ENCODE measurements at places on chromosomes 6 and 20.

- no peak for DNase-seq
Observed at GRCh38 chr20:51004781-51005180, 18.1 kb downstream of the KCNG1 start.

DNA sequence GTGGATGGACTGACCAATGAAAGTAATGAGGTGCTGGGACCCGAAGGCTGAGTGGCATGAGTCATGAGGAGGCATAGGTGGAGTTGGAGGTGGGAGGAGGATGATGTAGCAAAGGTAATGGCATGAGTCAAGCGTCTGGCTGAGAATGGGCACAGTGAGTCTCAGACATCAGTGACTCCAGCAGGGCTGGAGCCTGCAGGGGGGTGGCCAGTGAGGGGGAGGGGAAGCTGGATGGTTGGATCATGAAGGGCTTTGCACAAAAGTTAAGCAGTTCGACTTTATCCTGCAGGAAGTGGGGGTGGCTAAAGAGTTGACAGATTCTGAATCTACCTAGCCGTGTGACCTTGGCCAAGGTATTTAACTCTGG, 99.0 kb upstream of the IYD start:
- DNase-seq, result no peak

DNA sequence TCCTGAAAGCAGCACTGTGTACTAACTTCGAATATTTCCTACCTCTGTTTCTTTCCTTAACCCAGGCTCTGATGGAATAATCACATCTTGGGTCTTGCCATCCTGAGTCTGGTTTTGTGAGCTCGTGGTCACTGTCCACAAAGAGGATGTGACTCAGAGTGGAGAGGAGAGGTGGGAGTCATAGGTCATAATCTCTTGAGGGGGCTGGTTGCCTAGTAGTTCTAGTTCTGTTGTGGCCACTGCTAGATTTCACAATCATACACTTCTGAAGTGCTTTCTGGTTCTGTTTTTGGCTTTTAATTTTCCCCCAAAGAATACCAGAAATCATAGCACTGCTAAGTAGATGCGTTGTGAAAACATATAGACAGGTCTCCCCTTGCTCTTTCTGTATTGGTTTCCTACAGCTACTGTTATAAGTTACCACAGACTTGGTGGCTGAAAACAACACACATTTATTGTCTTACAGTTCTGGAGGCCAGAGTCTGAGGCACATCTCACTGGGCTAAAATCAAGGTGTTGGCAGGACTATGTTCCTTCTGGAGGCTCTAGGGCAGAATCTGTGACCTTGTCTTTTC, 102.8 kb downstream of the NRSN1 start:
- no peak for DNase-seq

DNA sequence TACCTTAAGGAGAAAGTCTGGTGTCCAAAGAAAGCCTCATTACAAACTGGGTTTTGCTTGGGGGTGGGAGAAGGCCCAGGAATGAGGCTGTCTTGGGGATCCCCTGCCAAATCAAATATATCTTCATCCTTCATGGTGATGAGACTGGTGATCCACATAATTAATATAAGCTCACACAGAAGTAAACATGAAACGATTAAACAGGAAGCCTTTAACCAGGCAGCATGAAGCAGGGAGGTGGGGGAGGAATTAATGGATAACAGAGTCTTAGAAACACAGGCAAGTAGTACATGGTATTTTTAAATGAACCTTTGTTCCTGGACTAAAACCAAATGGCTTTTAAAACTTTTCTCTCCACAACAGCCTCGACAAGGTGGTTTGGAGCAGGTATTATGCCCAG, 437.5 kb downstream of the TFAP2A start:
- DNase-seq, result no peak

DNA sequence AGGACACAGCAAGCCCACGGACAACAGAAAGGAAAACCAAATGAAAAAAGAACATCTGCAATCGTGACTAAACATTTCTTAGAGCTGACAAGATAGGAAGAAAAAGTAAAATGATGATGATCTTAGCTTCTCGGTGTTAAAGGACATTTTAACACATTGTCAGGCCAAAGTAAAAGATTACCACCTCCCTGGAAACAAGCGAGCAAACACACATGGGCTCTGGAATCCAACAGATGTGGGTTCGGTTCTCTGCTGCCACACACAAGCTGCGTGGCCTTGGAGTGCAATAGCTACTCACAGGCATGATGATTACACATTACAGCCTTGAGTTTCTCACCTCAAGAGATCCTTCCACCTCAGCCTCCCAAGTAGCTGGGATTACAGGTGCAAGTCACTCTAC, 7.5 kb upstream of the AAR2 start:
- DNase-seq, result no peak

DNA sequence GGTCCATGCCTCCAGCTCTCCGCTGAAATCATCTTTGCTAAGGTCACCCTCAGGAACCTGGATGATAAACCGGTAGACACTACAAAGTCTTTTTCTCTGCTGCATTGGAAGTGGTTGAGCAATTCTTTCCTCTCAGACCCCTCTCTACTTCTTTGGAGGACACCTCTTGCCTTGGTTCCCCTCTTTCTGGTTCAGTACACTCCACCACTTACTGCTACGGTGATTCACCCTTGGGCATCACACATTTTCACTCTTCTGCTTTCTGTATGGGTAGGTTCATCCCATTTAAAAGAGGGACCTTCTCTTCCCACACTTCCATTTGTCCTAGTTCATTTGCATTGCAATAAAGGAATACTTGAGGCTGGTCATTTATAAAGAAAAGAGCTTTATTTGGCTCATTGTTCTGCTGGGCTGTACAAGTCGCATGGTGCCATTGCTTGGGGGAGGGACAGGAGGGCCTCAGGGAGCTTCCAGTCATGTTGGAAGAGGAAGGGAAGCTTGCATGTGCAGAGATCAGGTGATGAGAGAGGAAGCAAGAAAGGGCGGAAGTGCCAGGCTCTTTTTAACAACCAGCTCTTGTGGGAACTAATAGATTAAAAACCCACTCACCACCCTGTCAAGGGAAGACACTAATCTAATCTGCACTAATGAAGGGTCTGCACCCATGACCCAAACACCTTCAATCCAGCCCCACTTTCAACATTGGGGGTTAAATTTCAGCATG, 149.7 kb upstream of the TMEM170B start:
- DNase-seq, result no peak

GRCh38 chr20:54468082-54468481, 7.3 kb upstream of the DOK5 start:
- no peak for DNase-seq

GRCh38 chr6:34926655-34927054, 37.6 kb downstream of the ANKS1A start:
- no peak for DNase-seq

DNA sequence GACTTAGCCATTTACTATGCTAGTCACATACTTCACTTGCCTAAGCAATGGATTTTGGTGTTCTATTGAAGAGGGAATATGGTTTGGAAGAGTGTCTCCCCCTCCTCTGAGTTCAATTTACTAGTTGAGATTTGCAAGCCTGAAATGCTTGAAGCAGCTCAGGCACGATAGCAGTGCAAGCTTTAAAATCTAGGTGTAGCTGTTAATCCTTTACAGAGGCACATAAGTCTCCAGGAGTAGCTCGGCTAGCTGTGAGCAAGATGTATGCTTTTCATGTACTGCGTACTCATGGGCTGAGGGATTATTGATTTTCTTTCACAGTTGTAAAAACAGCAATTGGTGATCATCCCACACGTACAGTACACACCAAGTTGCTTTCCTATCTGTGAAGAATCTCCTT, 726 bp downstream of the FLRT3 start:
- no peak for DNase-seq

DNA sequence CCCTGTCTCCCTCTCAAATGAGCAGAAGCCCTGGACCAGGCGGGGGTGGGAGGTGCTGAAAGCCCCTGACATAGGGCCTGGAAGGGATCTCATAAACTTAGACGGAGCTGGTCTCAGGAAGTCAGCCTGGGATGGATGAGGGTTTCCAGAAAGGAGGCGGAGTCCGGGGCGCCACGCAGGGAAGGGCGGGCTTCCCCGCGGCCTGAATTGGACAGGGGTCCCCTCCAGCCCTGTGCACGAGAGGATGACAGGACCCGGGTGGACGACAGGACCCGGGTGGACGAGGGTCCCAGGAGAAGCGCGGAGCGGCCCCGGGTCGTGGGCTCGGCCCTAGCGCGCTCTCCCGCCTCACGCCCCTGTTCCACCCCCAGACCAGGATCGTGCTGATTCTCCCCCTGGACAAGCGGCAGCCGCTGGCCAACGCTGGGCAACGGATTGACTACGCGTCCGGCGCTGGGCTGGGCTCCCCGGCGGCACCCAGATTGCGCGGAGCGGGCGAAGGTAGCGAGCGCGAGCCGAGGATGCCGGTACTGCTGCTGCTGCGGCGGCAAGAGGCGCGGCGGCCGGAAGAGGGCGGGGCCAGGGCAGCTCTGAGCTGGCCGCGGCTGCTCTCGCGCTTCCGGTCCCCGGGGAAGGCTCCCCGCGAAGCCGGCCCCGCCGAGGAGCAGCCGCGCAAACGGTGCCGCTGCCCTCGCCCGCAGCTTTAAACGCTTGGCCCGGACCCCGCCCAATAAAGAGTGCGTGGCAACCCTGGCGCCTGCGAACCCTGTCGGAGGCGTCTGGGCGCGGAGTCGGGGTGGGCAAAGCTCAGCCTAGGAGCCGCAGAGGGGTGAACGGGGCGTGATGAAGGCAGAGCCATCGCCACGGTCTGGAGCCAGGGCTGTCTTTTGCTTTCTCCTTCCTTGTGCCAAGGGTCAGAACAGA, 1.3 kb downstream of the C20orf144 start:
- peak; percentile 86 for DNase-seq

- no peak for DNase-seq
Observed at GRCh38 chr6:5250911-5251310, 9.8 kb downstream of the LYRM4 start.
